ENCODE measurements at places on chromosomes 16 and 17. TPM values are rescaled to one million over a fixed set of nuclear protein-coding genes. Genes with fewer than 3 reads are reported as not detected.

DNA sequence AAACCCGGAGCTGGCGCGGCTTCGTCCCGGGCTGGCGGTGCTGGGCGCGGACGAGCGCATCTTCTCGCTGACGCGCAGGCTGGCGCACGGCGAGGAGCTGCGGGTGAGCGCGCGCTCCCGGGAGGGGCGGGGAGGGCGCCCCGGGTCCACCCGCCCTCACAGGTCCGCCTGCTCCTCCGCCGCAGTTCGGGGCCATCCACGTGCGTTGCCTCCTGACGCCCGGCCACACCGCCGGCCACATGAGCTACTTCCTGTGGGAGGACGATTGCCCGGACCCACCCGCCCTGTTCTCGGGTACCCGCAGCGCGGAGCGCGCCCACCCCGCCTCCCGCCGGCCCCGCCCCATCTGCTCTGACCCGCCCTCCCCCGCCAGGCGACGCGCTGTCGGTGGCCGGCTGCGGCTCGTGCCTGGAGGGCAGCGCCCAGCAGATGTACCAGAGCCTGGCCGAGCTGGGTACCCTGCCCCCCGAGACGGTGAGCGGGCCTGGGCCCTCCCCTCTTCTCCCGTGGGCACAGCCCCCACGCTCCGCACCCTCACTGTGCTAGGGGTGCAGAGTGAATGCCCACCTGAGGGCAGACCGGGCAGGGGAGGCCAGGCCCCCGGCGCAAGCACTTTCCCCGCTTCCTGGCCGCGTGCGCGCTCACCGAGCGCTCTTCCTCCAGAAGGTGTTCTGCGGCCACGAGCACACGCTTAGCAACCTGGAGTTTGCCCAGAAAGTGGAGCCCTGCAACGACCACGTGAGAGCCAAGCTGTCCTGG, 1.4 kb downstream of the HAGHL start:
- DNase-seq, result no peak

DNA sequence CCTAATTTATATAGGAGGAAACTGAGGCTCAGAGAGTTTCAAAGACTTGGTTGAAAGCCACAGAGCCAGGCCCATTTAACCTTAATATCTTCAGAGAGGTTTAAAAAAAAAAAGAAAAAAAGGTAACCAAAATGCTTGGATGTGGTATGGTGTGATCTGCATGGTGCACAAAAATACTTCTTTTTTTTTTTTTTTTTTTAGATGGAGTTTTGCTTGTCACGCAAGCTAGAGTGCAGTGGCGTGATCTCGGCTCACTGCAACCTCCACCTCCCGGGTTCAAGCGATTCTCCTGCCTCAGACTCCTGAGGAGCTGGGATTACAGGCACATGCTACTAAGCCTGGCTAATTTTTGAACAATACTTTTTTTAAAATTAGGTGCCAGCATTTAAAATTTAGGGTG, 101.8 kb downstream of the XYLT1 start:
- DNase-seq, result no peak

DNA sequence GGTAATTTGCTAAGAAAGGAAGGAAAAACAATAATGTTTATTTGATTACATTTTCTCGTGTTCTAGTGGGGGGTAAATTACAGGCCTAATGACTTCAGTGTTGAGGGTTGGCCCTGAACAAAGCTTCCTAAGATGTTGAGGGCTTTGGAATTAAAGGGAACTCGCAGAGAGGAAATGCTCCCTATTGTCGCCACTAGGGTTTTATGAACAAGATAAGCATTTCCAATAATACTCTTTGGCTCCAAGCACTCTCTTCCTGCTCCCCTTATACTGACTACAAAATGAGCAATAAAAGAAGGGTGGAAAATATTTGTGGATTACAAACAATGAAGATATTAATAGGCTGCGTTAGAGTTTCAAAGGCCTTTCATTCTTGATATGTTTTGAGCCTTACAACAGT, 363.6 kb downstream of the HS3ST3B1 start:
- DNase-seq, result no peak

DNA sequence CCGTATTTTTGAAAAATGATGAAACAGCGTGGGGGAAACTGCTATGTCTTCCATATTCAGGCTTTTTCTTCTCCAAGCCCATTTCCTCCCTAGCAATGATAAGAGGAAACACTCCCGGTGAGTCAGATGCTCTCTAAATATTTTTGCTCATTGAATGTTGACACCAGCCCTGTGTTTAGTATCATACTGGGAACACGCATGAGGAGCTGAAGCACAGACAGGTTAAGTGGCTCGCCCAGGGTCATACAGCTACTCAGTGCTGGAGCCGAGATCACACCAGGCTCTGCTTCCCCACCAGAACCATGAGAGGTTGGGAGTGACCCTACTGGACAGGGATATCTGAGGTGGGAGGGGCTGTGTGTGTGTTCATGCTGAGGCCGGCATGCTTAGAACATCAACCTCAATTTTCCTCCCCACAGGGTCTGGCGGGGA, 37.8 kb upstream of the ADGRG1 start:
- DNase-seq, result no peak

NPIPB12 gene
- 162 TPM for total RNA-seq

Data from thoracic aorta (tissue), 2 donors.